ENCODE measurements at places on chromosomes 6 and 20.

DNA sequence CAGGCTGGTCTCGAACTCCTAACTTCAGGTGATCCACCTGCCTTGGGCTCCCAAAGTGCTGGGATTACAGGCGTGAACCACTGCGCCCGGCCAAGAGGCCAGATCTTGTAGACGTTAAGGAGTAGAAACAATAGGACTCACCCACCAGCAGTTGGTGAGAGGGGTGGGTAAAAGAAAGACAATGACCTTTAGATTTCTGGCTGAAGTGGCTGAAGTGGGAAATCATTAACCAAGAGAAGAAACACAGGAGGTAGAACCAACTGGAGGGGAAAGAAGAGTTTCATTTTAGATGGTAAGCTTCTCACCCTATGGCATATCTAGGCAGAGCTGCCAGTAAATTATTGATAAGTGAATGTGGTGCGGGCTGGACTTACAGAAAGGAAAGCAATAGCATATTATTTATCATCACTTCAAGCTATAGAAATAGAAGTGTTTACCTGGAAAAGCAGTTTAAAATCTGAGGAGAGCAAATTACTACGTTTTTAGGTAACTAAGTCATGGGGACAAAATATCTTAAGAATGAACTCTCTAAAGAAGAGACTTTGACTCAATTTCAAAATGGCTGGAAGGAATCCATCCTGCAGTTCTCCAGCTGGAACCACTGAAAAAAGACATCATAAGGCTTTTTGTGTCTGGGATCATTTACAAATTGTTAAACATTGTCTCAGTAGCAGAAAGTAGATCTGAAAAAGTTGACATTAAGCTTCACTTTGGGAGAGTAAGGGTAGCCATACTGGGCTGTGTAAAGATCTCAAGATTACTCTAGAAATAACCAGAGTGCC lies 109.6 kb downstream of the ALDH8A1 start:
- no peak for DNase-seq

DNA sequence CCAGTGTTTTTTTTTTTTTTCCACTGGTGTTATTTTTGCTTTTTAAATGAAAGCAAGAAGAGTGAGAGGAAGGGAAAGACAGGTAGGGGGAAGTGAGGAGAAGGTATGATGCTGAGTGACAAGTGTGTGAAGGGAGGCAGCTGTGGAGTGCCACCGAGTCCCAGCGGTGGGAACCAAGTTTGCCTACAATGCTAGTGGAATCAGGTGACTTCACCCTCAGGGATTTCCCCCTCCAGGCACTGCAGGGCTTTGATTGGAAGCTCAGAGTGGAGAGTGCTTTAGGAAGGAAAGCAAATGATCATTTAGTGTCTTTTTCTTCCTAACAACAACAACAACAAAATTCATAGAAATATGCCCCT lies 120.5 kb upstream of the ENPP5 start:
- no peak for DNase-seq

DNA sequence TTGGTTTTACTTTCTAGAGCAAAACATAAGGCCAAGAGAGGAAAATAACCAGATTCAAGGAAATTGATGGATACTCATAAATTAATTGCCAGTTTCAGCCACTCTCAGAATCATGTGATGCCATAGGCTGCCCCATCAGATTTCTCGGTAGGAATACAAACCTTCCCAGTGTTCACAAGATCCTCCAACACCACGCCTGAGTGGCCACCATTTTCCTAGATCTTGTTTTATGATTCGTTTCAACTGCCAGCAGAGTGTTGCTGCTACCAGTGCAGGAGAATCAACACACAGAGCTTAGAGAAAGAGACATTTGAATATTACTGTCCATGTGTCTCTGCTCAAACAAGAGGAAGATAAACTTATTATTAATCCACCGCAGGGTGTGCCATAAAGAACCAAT lies 434.2 kb upstream of the CDH4 start:
- no peak for DNase-seq

DNA sequence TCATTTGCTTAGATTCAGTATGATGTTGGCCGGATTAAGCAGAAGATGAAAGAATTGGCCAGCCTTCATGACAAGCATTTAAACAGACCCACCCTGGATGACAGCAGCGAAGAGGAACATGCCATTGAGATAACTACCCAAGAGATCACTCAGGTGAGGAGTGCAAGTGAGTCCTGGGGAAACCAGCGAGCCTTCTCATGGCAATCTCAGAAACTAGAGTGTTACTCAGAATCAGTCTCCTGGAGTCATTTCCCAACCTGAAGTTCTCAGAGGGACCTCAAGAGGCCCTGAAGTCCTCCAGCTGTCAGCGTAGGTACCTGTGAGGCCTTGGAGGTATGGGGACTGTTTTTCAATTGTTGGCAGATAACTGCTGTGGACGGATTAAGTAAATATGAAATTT lies 16.9 kb downstream of the STX16 start:
- DNase-seq, result no peak

- DNase-seq, result no peak
Measured at GRCh38 chr20:4563534-4563933, 158.2 kb upstream of the PRND start.

DNA sequence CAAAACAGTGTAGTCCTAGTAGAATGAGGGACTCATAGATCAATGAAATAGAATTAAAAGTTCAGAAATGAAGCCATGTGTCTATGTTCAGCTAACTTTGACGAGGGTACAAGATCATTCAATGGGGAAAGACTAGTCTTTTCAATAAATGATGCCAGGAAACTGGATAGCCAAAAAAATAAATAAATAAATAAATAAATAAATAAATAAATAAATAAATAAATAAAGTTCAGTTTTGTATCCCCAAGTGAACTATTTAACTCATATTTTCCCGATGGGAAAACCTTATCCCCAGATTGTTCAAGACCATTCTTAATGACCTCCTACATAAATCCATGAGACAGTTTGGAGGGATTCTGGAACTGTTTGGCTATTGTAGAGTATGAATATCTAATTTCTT lies 277.1 kb upstream of the EYS start:
- DNase-seq, result no peak

DNA sequence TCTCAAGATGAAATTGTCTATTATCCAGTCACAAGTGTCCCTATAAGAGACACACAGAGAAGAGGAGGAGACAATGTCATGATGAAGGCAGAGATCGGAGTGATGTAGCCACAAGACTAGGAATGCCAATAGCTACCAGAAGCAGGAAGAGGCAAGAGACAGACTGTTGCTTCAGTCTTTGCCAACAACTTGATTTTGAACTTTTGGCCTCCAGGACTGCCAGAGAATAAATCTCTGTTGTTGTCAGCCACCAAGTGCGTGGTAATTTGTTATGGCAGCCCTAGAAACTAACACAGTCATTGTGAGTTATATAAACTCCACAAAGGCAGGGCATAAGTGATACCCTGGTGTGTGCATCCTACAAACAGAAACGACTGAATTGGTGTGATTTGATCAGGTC lies 517.0 kb downstream of the BTBD3 start:
- no peak for DNase-seq

- no peak for DNase-seq
Measured at GRCh38 chr6:147793871-147794643, 285.6 kb downstream of the SAMD5 start.

- no peak for DNase-seq
Measured at GRCh38 chr6:15730442-15730841, 67.6 kb upstream of the DTNBP1 start.

- no peak for DNase-seq
Measured at GRCh38 chr20:32664678-32665159, 9.0 kb downstream of the C20orf203 start.

GRCh38 chr6:135066397-135066796 lies 11.8 kb upstream of the HBS1L start:
- no peak for DNase-seq

GRCh38 chr6:15263780-15264374 lies 18.0 kb downstream of the JARID2 start:
- no peak for DNase-seq

DNA sequence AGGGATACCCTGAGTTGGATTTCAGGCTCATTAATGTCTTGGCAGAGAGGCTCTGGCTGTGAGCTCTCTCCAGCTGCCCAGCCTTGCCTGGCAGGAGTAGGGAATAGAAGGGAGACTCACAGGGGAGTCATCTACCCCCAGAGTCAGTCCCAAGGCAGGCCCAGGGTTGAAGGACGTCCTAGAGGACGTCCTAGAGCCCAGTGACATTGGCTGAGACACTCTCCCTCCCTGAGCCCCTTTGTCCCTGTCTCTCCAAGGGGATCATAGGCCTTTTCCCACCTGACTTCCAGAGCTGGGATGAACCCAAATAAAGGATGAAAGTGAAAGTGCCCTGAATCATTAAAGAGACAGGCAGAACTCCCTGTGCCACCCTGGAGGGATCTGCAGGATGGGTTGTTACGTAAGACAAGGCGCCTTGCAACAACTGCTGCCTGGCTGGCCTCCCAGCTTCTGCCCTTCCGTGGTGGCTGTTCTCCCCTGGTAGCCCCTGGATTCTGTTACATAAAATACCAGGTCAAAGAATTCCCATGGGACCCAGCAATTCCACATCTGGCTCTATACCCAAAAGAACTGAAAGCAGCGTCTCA lies 53.6 kb upstream of the SIRPA start:
- no peak for DNase-seq

- no peak for DNase-seq
Measured at GRCh38 chr6:6711832-6712448, 123.4 kb downstream of the LY86 start.

GRCh38 chr6:16168858-16169257 lies 40.0 kb downstream of the MYLIP start:
- DNase-seq, result no peak

GRCh38 chr20:32140603-32141002 lies 31.1 kb downstream of the TM9SF4 start:
- DNase-seq, result no peak

DNA sequence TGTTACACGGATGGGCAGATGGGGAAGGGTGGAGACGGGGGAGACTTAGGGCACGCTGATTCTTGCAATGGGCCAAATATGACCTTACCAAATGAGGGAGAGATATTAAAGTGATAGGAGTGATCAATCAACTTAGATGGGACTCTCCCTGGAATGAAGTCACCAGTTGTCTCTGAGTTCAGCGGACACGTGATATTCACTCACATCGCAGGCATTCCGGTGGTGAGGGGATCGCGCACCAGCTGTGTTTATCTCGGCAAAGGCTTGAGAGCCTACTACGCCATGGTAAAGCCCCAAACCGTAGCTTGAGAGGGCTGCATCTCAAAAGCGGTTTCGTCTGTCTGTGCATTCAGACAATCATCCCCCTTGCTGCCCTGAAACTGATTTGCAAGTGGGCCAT lies 5.5 kb downstream of the BMP7 start:
- DNase-seq, result no peak

- DNase-seq, result no peak
Measured at GRCh38 chr6:162069995-162070394, 657.6 kb downstream of the PRKN start.

GRCh38 chr6:34067814-34068213 lies 78.1 kb downstream of the GRM4 start:
- DNase-seq, result no peak

DNA sequence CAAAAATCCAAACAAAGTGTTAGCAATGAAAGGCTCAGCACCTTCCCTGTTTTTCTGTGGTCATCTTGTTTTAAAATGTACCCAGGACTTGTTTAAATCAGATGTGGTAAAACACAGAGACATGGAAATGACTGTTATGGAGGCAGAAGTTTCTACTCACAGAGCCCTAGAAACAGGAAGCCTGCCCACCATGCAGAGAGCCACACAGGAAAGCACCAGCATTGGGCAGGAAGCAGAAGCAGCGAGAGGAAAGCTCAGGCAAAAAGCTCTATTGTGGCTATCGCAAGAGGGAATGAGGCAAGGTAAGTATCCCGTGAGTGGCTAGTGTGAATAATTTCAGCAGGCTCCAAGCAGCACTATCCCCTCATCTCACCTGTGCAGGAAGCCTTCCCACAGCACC lies 42.8 kb downstream of the GPR6 start:
- no peak for DNase-seq

GRCh38 chr6:122075084-122075838 lies 324.2 kb upstream of the HSF2 start:
- DNase-seq, result no peak

- DNase-seq, result no peak
Measured at GRCh38 chr6:30171677-30172471, 8.5 kb downstream of the TRIM15 start.

DNA sequence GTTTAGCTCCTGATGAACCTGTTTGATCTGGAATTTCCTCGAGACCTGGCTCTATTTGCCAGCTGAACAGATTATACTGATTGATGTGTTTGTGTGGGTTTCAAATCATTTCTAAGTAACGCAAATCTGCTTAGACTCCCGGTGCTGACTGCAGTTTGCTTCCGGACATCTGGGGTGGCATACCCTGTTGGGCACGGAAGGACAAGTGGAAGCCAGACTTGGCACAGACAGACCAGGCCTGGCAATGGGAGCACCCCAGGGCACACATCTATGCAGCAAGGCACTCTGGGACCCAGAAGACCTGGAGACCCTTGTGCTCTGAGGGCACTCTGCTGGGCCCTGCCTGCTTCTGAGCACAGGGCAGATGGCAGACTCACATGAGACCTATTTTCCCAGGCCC lies 433.7 kb upstream of the CHD6 start:
- DNase-seq, result no peak

- no peak for DNase-seq
Measured at GRCh38 chr6:56024931-56025330, 149.5 kb upstream of the BMP5 start.

- DNase-seq, result no peak
Measured at GRCh38 chr6:135461208-135461607, 36.3 kb downstream of the AHI1 start.

GRCh38 chr6:83359638-83360037 lies 71.2 kb downstream of the ME1 start:
- no peak for DNase-seq

DNA sequence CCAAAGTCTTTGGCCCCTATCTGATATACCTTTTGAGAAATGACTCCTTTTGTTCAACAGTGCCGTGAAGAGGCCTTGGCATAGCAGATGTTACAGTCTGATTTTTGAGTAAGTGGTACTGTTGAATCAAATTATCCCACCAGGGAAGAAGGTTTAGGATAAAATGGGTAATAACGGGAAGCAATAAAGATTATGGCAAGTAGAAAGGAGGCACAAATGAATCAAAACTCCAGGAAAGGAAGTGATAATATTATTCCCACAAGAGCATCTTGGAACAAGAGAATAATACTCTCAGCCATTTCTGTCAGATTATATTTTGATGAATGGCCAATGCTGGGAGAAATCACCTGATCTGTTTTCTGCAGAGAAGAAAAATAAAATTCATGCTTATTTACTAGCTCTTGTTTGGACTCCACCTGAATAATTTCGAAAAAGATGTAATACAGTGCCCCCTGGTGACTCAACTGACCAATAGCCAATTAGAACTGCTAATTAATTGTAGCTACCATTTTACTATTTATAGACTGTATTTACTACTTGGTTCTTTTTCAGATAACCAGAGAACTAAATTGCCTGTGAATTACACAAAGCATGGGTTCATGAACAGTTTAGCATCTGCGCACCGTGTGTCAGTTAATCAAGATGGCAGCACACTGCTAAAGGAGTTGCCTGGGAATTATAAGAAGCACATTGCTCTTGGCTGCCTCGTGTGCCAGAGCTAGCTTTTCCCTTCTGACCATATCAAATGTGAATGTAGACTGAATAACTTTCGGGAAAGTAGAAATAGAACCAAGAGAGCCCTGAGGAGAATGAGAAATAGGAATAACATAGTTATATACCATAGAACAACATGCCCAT lies 78.5 kb upstream of the TRDN start:
- no peak for DNase-seq

GRCh38 chr20:29689411-29690225 lies 1567.8 kb upstream of the DEFB115 start:
- DNase-seq, result no peak

GRCh38 chr6:21246075-21246474 lies 347.5 kb upstream of the SOX4 start:
- DNase-seq, result no peak

All from stimulated activated CD8-positive, alpha-beta memory T cell treated with anti-CD3 and anti-CD28 coated beads, Interleukin-2, amount 100 ng/mL, for 1 hour (primary cell).